Activated CD8-positive, alpha-beta memory T cell treated with anti-CD3 and anti-CD28 coated beads for 1 hour (primary cell): ENCODE measurements at places on chromosomes 5 and 9.

DNA sequence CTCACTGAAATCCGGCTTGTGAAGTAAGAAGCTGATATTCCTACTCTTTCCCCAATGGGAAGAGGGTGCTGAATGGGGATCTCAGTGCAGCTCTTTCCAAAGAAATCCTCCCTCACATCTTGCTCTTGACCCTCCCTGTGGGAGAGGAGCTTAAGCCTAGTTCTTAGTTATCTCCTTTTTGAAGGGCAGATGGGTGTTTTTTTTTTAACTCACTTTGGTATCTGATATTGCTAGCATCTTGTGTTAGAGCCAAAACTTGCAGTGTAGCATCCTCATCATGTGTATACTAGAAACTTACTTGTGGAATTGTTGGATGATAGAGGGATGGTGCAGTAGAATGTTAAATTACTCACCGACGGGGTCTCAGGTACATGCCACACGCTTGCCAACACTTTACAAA is 90.2 kb downstream of the F2RL2 start:
- DNase-seq: no peak

DNA sequence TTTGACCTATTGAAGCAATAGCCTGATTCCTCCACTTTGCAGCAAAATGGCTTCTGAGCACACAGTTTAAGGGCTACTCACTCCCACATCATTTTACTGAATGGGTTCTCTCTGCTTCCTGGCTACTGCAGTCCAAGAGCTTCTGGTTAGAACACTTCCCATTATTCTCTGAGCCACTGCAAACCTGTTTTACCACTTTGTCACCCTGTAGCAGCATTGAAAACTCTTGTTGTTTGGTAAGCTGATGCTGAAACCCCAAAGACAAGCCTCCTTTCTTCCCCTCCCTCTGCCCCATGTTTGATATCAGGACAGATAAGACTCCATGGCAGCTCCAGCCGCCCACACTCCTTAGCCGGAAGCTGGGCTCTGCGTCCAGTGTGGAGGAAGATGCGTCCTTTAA is 84.4 kb upstream of the RARS1 start:
- no peak for DNase-seq

GRCh38 chr9:137074657-137075274 is 2.6 kb upstream of the UAP1L1 start:
- DNase-seq: no peak

GRCh38 chr9:120875195-120875565 is 1.8 kb downstream of the PHF19 start:
- DNase-seq: no peak

DNA sequence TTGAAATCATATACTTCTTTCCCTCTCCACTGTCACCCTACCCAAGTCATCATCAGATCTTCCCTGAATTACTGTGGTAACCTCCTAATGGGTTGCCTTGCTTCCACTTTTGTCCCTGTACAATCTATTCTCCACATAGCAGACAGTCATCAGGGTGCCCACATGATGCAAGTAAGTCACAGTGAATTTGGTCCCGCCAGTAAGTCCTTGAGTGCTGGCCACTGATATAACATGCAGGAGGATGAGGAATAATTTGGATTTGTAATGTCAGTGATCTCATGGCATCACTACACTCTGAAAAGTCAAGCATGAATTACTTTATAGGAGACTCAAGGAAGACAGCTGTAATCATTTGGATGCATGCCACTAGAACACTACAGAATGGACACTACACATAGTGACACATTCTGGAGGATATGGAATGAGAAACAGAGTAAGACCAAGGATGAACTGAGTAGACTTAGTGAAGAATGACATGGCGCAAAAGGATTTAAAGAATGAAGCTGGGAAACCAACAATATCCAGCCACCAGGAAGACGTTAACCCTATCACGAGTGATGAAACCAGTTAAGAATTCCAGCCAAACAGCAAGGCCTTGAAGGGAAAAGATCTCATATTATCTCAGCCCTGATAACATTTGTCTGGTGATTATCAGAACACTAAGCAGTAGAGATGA is 28.6 kb downstream of the MARCHF3 start:
- DNase-seq: no peak

- no peak for DNase-seq
Observed at GRCh38 chr5:18749763-18750162, 1115.5 kb downstream of the TAF11L14 start.

- no peak for DNase-seq
Observed at GRCh38 chr9:101706261-101706798, 32.1 kb downstream of the GRIN3A start.

- DNase-seq: no peak
Observed at GRCh38 chr9:69798744-69799143, 21.9 kb upstream of the CFAP95 start.

- no peak for DNase-seq
Observed at GRCh38 chr5:139919308-139919707, 123.7 kb downstream of the PSD2 start.

DNA sequence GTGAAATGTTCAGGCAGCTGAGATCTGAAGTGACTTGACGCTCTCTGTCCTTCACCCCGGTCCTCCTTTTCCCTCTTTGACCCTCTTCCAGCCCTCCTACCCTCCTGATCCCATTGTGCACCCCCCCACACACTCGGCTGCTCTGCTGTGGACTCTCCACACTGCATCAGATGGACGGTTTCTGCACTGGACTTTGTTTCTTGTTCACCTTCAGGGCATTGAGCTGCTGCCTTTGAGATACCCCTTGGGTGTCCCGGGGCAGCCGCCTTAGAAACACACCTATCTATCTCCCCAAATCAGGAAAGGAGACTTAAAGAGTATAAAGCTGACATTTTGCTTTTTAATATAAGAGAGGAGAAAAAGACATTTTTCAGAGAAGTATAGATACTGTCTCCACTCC is 27.5 kb downstream of the AMBP start:
- no peak for DNase-seq

DNA sequence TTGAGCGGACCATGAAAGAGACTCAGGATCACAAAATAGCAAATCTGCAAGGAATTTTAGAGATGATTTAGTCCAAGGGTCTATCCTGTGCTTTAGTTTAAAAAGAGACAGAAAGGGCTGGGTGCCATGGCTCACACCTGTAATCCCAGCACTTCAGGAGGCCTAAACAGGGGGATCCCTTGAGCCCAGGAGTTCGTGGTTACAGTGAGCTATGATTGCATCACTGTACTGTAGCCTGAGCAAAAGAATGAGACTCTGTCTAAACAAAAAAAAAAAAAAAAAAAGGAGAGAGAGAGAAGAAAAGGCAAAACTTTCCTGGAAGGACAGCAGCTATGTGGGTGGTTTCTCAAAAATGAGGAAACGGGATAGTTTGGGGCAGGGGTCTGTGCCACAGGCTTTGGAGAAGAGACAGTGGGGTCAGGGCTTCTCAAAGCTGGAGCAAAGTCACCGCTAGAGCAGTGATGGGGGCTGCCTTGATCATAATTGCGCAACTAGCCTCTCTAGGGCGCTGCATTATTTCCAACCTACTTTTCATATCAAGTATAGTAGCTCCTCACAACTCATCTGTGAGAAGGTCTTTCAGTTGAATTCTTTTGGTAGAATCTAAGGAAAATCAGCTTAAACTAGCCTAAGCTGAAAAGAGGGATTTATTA is 8.5 kb upstream of the ANKH start:
- DNase-seq: no peak

- DNase-seq: no peak
Observed at GRCh38 chr5:142059304-142059940, 46.6 kb upstream of the GNPDA1 start.

DNA sequence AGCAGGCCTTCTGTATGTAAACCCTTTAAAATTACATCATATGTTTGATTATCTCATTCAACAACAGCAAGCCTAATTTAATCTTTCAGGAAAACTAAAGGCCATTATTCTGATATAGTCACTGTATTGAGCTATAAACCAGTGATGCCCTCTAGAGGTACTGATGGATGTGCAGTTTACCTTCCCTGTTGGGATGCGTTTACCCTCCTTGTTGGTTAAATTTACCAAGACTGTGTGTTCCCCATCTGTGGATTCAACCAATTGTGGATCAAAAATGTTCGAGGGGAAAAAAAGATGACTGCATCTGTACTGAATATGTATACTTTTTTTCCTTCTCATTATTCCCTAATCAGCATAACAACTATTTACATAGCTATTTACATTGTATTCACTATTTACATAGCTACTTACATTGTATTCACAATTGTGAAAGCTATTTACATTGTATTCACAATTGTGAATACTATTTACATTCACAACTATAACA is 3.7 kb upstream of the BAAT start:
- DNase-seq: no peak

DNA sequence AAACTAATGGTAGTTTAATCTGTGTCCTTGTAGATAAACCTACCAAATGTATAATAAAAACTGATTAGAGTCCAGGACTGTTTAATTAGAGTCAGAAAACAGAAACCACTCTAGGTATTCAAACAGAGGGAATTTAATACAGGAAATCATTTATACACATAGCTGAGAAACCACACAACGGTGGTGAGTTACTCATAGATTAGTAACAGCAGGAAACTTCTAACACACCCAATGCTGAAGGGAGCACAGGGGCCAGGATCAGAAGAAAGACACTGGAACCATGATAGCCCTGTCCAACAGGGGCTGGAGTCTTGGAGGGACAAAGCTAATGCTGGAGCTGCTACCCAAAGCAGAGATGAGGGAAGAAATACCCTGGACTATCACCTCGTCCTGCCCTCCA is 321.0 kb downstream of the ACTL7B start:
- DNase-seq: no peak

GRCh38 chr5:28917631-28918030 is 1879.2 kb upstream of the CDH9 start:
- no peak for DNase-seq

- no peak for DNase-seq
Observed at GRCh38 chr5:122741681-122742080, 33.2 kb upstream of the SNX2 start.

GRCh38 chr9:34501889-34502425 is 20.8 kb downstream of the ENHO start:
- DNase-seq: no peak

DNA sequence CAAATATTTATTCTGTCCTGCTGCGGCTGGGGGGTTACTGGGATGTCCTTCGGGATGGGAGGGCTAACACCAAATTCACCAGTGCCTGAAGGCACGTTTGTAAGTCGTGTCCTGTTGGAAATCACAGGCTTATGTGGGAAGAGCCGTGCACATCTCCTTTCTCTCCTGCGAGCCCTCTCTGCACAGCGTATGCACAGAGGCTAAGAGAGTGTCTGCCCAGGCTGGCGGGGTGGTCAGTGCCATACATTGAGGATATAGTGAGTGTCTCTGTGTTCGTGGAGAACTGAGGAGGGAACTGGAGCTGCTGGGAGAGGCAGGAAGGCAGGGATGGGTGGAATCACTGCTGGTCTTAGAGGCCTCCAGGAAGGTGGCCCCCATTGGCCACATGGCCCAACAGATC is 110.1 kb downstream of the WNK2 start:
- DNase-seq: no peak

DNA sequence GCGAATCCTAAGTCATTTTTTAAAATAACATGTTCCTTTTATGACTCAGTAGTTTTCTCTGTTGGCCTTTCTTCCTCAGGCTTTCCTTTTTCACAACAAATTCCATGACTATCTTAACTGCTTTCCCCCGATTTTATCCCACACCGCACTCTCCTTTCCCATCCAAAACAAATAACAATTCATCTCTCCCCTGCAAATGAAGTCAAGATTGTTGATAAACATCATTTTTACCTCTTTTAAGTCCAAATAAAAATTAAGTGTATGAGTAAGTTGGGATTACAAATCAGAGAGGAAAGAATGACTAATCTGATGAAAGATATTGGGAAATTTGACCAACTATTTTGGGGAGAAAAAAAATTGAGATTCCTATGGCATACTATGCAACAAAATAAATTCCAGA is 47.3 kb downstream of the SEC61B start:
- DNase-seq: no peak

DNA sequence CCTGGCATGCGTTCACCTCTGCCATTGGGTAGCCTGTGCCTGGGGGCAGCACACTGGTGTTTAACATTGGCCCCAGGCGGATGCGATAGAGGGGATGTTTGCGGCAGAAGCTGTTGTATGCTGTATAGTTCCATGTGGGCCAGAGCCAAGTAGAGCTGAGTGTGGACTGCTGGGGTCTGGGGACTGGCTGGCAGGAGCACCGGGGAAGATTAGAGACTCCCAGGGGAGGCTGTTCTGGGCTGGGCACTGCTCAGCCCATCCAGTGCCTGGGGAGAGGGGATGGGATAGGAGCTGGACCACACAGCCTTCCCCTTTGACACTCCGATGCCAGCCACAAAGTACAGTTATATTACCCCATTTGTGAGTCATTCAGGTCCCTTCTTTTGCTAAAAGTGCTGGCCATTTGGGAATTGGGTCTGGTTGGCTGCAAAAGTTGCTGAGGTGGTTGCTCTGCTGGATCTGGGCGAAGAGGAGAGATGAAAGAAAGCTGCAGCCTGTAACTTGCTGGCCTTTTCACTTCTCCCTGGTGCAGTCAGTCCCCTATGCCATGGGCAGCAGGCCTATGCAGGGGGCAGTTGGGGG is 73.8 kb downstream of the RGS3 start:
- DNase-seq: no peak

DNA sequence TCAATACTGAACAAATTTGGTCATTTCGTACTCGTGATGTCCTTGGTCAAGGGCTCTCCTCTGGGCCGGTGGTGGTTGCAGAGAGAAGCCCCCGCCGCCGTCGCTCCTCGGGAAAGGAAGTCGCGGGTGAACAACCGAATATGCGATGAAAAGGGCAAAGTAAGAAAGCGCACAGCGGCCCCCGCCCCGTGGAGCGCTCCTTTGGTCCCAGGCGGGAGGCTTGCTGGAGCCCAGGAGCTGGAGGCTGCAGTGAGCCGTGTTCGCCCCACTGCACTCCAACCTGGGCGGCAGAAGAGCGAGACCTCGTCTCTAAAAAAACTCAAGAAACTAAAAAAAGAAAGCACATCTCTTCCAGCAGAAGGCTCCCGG is 108.4 kb upstream of the LARP1 start:
- no peak for DNase-seq

GRCh38 chr5:178688551-178688950 is 41.9 kb downstream of the ZNF354A start:
- no peak for DNase-seq

GRCh38 chr5:161051920-161052500 is 200.0 kb upstream of the ATP10B start:
- DNase-seq: no peak
